Activated CD4-positive, alpha-beta memory T cell treated with anti-CD3 and anti-CD28 coated beads for 36 hours (primary cell): ENCODE measurements at places on chromosomes 6 and 20.

DNA sequence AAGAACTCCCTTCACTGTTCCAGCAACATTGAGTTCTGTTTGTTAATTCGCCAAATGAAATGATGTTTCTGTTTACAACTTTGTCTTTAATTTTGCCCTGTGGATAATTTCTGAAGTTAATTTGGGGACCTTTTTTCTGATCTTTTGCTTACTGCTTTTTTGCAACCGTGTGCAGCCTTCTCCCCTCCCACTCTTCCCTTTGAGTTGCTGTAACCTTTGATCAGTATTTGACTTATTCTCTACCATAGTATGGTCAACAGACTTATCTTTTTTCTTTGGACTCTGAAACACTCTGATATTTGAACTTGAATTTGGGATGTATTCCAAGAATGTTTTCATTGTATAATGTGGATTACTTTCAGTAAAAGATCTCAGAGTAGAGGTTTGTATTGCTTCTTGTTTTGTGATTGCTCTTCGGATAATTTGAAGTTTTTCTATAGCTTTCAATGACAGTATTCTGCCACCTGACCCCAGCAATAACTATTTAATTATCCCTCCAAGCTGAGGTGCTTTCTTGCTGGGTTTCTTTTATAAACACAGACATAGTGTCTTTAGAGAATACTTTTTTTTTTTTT is 46.2 kb downstream of the LRRN4 start:
- peaks cover 41% of the 10 kb centered on the region for H3K4me1 ChIP-seq
- DNase-seq: no peak
- no peaks in the 10 kb centered on the region for H3K27me3 ChIP-seq

DNA sequence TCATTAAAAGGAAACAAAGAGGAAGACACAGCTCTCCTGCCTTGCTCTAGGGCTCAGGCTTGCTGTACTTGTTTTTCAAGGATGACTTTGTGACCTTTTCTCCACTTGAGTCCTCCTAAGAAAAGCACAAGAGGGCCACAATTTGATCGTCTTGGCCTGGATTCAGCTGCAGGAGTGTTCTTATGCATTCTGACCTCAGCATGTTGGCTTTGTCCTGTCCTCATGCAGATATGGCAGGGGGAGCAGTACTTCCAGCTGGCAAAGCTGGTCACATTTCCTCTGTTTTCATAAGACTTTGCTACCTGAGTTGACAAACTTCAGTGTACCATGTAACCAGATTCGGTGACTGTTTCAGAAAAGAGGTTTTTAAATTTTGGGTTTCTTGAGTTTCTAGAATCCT is 30.8 kb downstream of the KDM1B start:
- no peak for DNase-seq
- H3K36me3 ChIP-seq: peaks cover 21% of the 10 kb centered on the region
- H3K27me3 ChIP-seq: no peaks in the 10 kb centered on the region
- H3K4me3 ChIP-seq: no peak overlapping the region
- H3K27ac ChIP-seq: no peak overlapping the region

GRCh38 chr6:836276-836853 is 143.4 kb upstream of the EXOC2 start:
- no peaks in the 10 kb centered on the region for H3K4me1 ChIP-seq
- no peak for DNase-seq
- H3K4me3 ChIP-seq: no peak overlapping the region
- peaks cover 2% of the 10 kb centered on the region for H3K36me3 ChIP-seq
- peaks cover 9% of the 10 kb centered on the region for H3K27me3 ChIP-seq
- H3K27ac ChIP-seq: no peak overlapping the region

DNA sequence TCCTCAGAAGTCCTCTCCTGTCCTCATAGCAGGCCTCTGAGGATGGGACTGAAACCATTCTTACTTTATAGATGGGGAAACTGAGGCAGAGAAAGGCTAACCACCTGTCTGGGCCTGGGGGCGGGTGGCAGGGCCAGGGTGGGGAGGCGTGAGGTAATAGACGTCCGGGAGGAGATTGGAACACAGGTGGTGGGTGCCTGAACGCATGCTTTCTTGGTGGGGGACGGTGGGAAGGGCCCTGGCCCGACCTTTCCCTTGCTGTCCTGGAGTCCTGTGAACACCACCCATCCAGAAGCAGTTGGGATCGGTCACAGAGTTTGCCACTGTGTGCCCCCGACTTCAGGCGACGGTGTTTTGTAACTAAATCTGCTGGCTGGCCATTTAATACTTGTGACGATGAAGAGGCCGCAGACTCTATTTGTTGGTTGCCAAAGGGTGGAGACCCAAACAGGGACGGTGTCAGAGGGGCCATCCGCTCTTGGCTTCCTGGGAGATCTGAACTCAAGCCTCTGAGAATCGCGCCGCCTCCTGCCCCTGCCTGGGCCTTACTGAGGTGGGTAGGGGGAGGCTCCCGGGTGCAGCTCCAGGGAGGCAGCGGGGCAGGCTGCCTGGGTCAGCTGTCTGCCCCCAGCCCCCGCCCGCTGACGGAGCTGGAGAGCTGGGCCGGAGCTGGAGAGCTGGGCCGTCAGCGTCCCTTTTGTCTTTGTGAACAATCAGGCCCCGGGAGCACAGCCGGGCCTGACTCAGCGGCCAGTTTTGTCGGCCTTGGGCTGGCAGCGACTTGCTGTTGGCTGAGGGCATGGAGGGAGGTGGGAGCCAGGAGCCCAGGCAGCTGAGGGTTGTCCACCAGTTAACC is 4.1 kb downstream of the RBM38 start:
- no peaks in the 10 kb centered on the region for H3K27me3 ChIP-seq
- DNase-seq: no peak
- H3K27ac ChIP-seq: peak overlapping the region; percentile 96
- peaks cover 74% of the 10 kb centered on the region for H3K4me1 ChIP-seq
- H3K4me3 ChIP-seq: no peak overlapping the region
- peaks cover 76% of the 10 kb centered on the region for H3K36me3 ChIP-seq

DNA sequence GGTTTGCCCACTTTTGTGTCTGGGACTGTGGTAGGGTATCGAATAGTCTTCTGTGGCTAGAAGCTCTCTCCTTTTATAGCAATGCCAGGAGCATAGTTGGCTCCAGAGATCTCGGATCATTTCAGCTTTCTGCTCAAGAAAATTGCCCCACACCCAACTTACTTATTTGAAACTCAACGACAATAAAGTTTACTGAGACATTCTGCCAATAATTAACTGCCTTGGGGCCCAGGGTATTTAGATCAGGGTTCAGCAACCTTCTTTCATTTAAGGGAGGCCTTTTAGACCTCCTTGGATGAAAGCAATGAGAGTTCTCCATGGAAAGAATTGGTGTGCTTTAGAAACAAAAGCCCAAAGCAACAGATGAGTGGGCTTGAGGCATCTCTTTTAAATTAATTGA is 53.8 kb upstream of the GMPR start:
- H3K27ac ChIP-seq: no peak overlapping the region
- no peaks in the 10 kb centered on the region for H3K27me3 ChIP-seq
- H3K4me3 ChIP-seq: no peak overlapping the region
- H3K4me1 ChIP-seq: peaks cover 18% of the 10 kb centered on the region
- no peak for DNase-seq
- peaks cover 5% of the 10 kb centered on the region for H3K36me3 ChIP-seq

DNA sequence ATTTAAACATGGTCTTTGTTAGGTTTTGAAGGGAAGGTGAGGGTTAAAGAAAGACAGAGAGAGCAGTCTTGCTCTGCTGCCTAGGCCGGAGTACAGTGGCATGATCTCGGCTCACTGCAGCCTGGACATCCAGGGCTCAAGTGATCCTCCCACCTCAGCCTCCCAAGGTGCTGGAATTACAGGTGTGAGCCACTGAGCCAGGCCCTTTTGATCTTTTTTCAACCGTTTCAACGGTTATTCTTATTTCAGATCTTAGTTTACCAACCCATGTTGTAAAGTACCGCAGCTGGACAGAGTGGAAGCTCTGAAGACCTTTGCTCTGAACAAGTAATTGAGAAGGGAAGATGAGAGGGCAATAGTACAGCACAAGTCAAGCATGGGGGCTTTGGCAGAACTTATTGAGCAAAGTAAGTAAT is 1.2 kb upstream of the SRPK1 start:
- DNase-seq: no peak
- no peaks in the 10 kb centered on the region for H3K27me3 ChIP-seq
- peaks cover 18% of the 10 kb centered on the region for H3K36me3 ChIP-seq
- no peak overlapping the region for H3K27ac ChIP-seq
- peaks cover 38% of the 10 kb centered on the region for H3K4me1 ChIP-seq
- H3K4me3 ChIP-seq: peak overlapping the region; percentile 41

DNA sequence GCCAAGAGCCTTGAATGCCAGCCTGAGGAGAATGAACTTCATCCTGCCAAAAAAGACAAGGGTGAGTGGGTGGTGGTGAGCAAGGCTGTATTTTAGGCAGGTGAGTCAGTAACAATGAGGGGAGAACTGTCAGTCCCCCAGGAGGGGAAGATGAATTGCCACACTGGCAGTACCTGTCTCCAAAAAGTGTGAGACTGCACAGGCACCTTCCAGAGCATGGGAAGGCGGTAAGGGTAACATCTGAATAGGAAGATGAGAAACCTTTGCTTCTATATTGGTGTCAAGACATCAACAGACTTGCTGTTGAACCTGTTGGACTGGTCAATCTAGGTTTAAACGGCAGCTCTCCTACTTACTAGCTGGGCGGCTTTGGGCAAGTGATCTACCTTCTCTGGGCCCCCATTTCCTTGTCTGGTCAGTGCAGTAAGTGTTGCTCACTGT is 30.9 kb downstream of the STK35 start:
- H3K36me3 ChIP-seq: peaks cover 5% of the 10 kb centered on the region
- DNase-seq: no peak
- H3K27me3 ChIP-seq: no peaks in the 10 kb centered on the region

GRCh38 chr20:5660346-5660745 is 89.9 kb upstream of the SHLD1 start:
- peaks cover 20% of the 10 kb centered on the region for H3K4me1 ChIP-seq
- H3K36me3 ChIP-seq: no peaks in the 10 kb centered on the region
- no peak overlapping the region for H3K27ac ChIP-seq
- no peak for DNase-seq
